Activated CD4-positive, alpha-beta memory T cell treated with anti-CD3 and anti-CD28 coated beads for 36 hours (primary cell): ENCODE measurements at places on chromosomes 3 and 15. TPM values are rescaled to one million over a fixed set of nuclear protein-coding genes. Genes with fewer than 3 reads are reported as not detected.

- no peaks in the 10 kb centered on the region for H3K36me3 ChIP-seq
- H3K27me3 ChIP-seq = peaks cover 1% of the 10 kb centered on the region
- no peak overlapping the region for H3K4me3 ChIP-seq
- no peak for DNase-seq
- no peaks in the 10 kb centered on the region for H3K4me1 ChIP-seq
- H3K27ac ChIP-seq = no peak overlapping the region
Measured at GRCh38 chr3:139157161-139157932, 112.7 kb upstream of the PRR23C start.

GRCh38 chr3:134833453-134834163, 38.5 kb downstream of the EPHB1 start:
- no peaks in the 10 kb centered on the region for H3K4me1 ChIP-seq
- DNase-seq = no peak
- H3K27ac ChIP-seq = no peak overlapping the region
- H3K36me3 ChIP-seq = no peaks in the 10 kb centered on the region
- H3K27me3 ChIP-seq = peaks cover 2% of the 10 kb centered on the region

Gene TGM4
- total RNA-seq = not detected

Gene ARL14
- total RNA-seq = not detected

DNA sequence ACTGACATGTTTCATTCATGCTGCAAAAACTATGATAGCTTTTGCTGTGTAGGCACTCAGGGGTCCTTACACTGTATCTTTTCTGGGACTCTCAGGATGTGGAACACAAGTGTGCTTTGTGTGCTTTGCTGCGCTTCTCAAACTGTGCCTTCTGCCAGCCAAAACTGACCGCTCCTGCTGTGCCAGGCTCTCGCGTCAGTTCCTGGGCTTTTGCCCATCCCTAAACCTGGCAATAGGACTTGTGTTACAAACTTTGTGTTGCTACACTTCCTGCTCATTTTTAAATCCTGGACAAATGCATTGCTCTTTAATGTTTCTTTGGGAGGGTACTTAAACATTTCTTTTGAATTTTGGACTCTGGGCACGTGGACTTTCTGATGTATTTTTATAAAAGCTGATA, 60.3 kb downstream of the DIPK2A start:
- no peaks in the 10 kb centered on the region for H3K27me3 ChIP-seq
- no peak overlapping the region for H3K4me3 ChIP-seq
- no peak overlapping the region for H3K27ac ChIP-seq
- peaks cover 6% of the 10 kb centered on the region for H3K4me1 ChIP-seq
- H3K36me3 ChIP-seq = no peaks in the 10 kb centered on the region

- H3K4me3 ChIP-seq = no peak overlapping the region
- peak overlapping the region; percentile 92 for H3K27ac ChIP-seq
- no peaks in the 10 kb centered on the region for H3K27me3 ChIP-seq
- peaks cover 26% of the 10 kb centered on the region for H3K36me3 ChIP-seq
- H3K4me1 ChIP-seq = peaks cover 84% of the 10 kb centered on the region
Measured at GRCh38 chr3:111601810-111602209, 6.7 kb upstream of the ZBED2 start.

DNA sequence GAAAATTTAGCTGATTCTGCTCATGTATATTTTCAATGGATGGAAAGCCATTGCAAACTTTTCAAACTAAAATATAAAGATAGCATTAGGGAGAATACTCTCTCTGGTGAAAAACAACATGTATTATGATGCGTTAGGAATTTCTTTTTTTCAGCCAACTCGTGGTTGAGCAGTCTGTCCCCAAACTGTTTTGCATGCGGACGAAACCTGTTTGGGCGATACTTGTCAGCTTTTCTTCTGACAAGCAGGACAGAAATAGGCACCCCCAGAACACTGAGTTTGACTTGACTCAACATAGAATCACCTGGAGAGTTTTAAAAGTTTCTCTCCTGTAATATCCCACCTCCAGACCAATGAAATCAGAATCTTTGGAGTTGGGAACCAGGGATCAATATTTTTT, 417.5 kb upstream of the TPRG1 start:
- DNase-seq = no peak
- H3K27me3 ChIP-seq = no peaks in the 10 kb centered on the region
- peaks cover 24% of the 10 kb centered on the region for H3K4me1 ChIP-seq
- no peak overlapping the region for H3K4me3 ChIP-seq

- no peak overlapping the region for H3K27ac ChIP-seq
- H3K4me1 ChIP-seq = peaks cover 7% of the 10 kb centered on the region
- peaks cover 24% of the 10 kb centered on the region for H3K27me3 ChIP-seq
Measured at GRCh38 chr3:33273628-33274027, 3.6 kb upstream of the FBXL2 start.

DNA sequence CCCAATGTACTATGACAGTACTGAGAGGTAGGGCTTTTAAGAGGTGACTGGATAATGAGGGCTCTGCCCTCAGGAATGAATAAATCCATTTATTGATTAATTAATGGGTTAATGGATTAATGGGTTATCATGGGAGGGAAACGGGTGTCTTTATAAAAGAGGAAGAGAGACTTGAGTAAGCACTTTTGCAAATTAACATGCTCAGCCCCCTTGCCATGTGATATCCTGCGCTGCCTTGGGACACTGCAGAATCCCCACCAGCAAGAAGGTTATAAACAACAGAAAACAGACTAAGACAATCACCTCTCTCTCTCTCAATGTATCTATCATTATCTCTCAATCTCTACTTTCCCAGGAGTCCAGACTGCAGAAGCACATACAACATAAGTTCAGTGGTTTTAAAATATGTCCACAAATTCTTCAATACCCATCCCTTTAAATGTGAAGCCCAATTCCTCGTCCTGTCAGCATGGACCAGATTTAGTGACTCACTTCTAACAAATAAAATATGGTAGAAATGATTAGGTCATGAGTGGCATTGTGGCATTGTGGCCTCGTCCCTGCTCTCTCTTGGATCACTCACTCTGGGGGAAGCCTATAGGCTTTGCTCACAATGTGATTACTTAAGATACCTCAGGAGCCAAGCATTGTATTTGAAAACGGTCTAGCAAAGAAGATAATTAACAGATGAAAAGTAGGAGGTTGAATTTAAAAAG, 40.0 kb upstream of the IL12A start:
- DNase-seq = no peak
- H3K4me1 ChIP-seq = no peaks in the 10 kb centered on the region
- H3K36me3 ChIP-seq = no peaks in the 10 kb centered on the region
- no peak overlapping the region for H3K4me3 ChIP-seq
- peaks cover 20% of the 10 kb centered on the region for H3K27me3 ChIP-seq

Gene EFCAB12
- total RNA-seq = 0.31 TPM

DNA sequence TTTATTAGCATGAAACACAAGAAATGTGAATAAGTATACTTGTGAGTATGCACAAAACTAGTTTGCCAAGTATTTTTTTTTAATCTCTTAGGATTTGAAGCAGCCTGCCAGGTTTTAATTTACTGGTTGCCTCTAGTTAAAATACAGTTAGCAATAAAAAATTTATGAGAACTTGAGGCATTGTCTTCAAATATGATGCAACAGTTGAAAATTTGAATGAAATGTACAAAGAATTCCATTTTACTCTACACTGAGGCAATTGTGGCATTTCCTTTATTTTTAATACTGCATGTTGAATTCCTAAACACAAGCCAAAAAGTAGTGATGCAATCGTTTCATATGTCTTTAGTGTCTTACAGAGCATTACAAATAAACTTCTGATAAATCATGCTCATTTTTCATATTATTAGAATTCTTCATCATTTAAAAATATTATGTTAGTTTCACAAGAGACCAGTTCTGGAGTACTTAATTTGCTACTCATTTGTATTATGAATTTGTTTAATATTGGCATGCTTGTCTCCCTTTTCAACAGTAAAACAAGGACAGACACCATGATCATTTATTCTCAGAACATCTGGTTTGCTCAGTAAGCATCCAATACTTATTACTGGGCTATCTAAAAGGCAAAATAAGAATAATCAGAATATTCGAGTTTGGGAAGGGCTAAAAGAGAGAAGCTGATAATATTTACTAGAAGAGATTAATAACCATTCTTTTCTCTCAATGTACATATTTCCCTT, 124.8 kb upstream of the PTX3 start:
- H3K4me1 ChIP-seq = no peaks in the 10 kb centered on the region
- no peaks in the 10 kb centered on the region for H3K36me3 ChIP-seq
- H3K4me3 ChIP-seq = no peak overlapping the region

DNA sequence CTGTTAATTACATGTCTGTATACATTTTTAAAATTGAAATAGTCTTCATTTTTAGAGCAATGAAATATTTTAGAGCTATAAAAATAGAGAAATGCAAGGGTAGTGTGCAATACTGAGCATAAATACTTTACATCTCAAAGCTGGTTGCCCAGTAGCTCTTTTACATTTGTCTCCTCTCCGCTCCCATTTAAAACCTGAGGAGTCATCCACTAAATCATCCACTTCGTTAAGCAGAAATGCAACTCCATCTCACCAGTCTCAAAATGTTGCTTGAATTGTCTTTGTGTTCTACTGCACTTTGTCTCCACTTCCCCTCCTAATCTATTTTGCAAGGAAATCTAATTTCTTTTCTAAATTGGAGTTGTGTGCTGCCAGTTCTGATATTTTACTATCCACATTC, 563.6 kb downstream of the VGLL3 start:
- DNase-seq = no peak
- H3K27ac ChIP-seq = no peak overlapping the region
- H3K4me1 ChIP-seq = no peaks in the 10 kb centered on the region
- no peaks in the 10 kb centered on the region for H3K27me3 ChIP-seq
- H3K4me3 ChIP-seq = no peak overlapping the region

Gene PPARG
- total RNA-seq = 2.7 TPM

Gene NCK1
- total RNA-seq = 32.3 TPM

Gene ANKUB1
- not detected for total RNA-seq

GRCh38 chr3:5499404-5499803, 311.9 kb downstream of the EDEM1 start:
- H3K27ac ChIP-seq = no peak overlapping the region
- DNase-seq = no peak
- H3K4me1 ChIP-seq = no peaks in the 10 kb centered on the region
- no peak overlapping the region for H3K4me3 ChIP-seq
